ENCODE measurements at places on chromosomes 2 and 18. TPM values are rescaled to one million over a fixed set of nuclear protein-coding genes. Genes with fewer than 3 reads are reported as not detected.

The FABP1 gene
- 4.7 TPM for polyA plus RNA-seq

The SERPINB4 gene
- polyA plus RNA-seq: not detected

The TXNDC2 gene
- not detected for polyA plus RNA-seq

The REEP1 gene
- 1.1 TPM for polyA plus RNA-seq

The FIGN gene
- 1.7 TPM for polyA plus RNA-seq

The PRR30 gene
- not detected for polyA plus RNA-seq

The NPHP1 gene
- 1.6 TPM for polyA plus RNA-seq

The CRYGD gene
- polyA plus RNA-seq: not detected

The RAB27B gene
- polyA plus RNA-seq: 1.2 TPM

The MRPS9 gene
- 13.9 TPM for polyA plus RNA-seq

The MOGAT1 gene
- polyA plus RNA-seq: not detected

The ITGB6 gene
- 2.0 TPM for polyA plus RNA-seq

The ANKMY1 gene
- polyA plus RNA-seq: 6.5 TPM

The CNTNAP5 gene
- polyA plus RNA-seq: 0.10 TPM
